ENCODE measurements at places on chromosomes 4 and X.
A peak's percentile ranks its signal among the peaks of the same experiment; 100 is the strongest.

GRCh38 chr4:102143433-102143832 lies 201.8 kb downstream of the SLC39A8 start:
- no peak for DNase-seq

- DNase-seq, result no peak
Observed at GRCh38 chr4:142861351-142861750, 15.2 kb upstream of the INPP4B start.

DNA sequence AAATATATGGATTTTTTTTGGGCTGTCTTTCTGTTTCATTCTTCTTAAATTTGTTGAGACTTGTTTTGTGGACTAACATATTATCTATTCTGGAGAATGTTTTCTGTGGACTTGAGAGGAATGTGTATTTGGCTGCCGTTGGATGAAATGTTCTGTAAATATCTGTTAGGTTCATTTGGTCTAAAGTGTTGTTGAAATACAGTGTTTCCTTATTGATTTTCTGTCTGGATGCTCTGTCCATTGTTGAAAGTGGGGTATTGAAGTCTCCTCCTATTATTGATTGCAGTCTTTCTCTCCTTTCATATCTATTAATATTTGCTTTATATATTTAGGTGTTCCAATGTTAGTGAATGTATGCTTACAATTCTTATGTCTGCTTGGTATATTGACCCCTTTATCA lies 431.8 kb downstream of the RAPGEF2 start:
- DNase-seq, result no peak

DNA sequence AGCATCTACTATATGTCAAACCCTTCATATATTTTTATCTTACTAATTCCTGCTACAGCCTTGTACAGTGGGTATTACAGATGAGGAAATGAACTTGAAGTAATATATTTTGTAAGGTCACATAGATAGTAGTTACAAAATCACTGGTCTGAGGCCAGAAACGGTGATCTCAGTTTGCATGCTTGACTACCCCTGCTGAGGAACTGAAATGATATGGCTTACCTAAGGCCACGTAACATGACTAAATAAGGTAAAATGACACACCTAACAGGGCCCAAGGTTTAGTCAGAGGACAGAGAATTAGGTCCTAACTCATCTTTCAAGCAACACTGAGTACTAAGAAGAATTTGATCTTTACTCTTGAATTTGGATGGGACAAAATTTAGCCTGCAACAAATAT lies 1.5 kb upstream of the COMMD8 start:
- DNase-seq, result no peak

- DNase-seq, result no peak
Observed at GRCh38 chr4:48483006-48483776, at the start of gene SLC10A4. Gene SLC10A4, plus strand, starts transcription at chr4:48483343. Its CDS starts 219 bp downstream, at chr4:48483562.

- no peak for DNase-seq
Observed at GRCh38 chr4:168516841-168517240, 20.0 kb downstream of the PALLD start.

DNA sequence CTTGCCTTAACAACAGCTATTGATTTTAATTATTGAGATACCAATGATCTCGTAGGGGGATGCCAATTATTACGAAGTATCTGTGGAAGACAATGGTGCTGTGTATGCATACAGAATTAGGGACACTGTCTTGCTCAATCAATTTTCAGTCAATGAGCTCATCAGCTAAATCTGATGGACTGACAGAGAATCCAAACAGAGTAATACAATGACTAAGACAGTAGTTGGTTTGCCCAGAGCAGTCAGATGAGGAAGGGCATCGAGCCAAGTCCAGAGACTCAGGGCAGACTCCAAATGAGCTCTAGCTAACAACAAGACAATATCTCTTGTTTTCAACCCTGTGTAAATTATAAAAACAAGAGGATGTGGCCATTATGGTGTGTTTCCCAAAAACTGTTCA lies 14.7 kb upstream of the GSX2 start:
- peak; percentile 93 for DNase-seq

- peak; percentile 75 for DNase-seq
Observed at GRCh38 chr4:140724760-140725159, 31.4 kb downstream of the TBC1D9 start.

- no peak for DNase-seq
Observed at GRCh38 chr4:145830699-145831098, 107.9 kb downstream of the ZNF827 start.

- DNase-seq, result no peak
Observed at GRCh38 chrX:39452401-39452800, 645.4 kb downstream of the BCOR start.

- DNase-seq, result peak; percentile 79
Observed at GRCh38 chrX:150032742-150033141, 94.5 kb upstream of the EOLA2 start.

DNA sequence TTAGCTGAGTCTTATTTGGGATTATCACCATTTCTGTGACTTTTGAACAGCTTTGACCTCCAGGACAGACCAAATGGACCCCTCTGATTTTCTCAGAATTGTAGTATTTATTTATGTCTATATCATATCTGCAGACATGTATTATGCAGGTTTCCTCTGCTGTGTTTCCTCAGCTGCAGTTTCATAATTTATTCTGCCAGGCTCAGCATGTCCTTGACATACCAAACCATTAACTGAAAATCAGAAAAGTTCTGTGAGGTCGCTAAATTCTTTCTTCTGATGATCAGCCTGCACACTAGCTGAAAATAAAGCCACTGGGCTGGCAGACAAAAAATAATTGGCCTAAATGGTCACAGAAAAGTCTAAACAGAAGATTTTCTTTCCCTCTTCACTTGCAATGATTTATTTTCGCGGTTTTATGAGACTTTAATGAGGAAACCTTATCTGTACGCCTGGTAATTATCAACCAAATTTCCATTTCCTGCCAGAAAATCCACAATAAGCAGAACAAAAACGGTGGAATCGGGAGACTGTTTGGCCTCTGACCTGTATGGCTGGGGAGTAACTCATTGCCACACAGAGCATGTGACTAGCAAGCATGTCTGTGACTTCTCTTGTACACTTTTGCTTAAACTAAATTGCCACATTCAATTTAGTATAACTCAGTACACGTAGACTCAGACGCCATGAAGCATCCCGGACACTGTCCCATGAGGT lies 150.9 kb downstream of the ENPP6 start:
- DNase-seq, result no peak

DNA sequence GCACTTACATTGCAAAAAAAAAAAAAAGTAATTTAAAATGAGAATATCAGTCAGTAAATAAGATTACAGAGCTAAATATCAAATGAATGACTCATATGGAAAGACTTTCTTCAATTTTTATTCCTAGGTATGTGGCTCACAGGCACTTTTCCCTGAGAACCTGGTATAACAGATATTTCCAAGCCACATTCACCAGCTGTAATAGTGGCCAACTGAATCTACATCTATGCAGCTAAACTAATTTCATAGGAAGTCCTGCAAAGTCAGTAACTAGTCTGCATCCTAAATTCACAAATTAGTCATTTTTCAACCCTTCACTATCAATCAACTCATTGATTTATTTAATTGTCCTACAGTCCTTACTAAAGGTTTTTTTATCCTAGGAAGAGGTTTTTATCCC lies 5.6 kb downstream of the PDE5A start:
- peak; percentile 73 for DNase-seq

DNA sequence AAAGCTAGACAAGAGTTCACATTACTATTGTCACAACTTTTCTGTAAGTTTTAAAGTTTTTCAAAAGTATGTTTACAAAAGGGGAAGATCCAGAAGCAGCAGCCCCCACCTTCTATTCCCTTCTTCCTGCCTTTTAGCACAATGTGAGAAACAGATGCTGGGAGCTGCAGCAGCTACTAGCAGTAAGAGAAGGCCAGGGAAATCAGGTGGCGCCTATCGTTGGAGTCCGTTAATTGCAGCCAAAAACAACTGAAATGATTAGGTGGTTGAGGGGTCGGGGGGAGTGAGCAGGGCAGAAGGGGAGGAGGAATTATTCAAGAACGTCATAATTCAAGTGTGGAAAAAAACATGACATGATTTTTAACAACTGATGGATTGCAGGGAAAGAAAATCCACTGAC lies 27.4 kb downstream of the FRYL start:
- peak; percentile 20 for DNase-seq

- peak; percentile 75 for DNase-seq
Observed at GRCh38 chr4:123415977-123416376, 19.4 kb downstream of the SPRY1 start.
